Bronchial smooth muscle cell (primary cell): ENCODE measurements at places on chromosomes 5 and 9. TPM values are rescaled to one million over a fixed set of nuclear protein-coding genes. Genes with fewer than 3 reads are reported as not detected.

ANKRD18B gene
- 2.3 and 4.3 TPM in 2 replicates for total RNA-seq

ZNF879 gene
- total RNA-seq, result 4.1 and 4.2 TPM in 2 replicates

SPATA31C1 gene
- not detected in 2 replicates for total RNA-seq

SLC34A1 gene
- under 0.01 TPM in 1 of 2 replicates, not detected in the other for total RNA-seq

SLC1A1 gene
- 4.8 and 8.5 TPM in 2 replicates for total RNA-seq

PCDHA9 gene
- total RNA-seq, result 0.09 and 0.16 TPM in 2 replicates
